Stimulated activated CD4-positive, alpha-beta T cell treated with anti-CD3 and anti-CD28 coated beads, Interleukin-1b, Interleukin-23, amount 100 ng/mL, for 1 hour (primary cell): ENCODE measurements at places on chromosomes 4 and X.

DNA sequence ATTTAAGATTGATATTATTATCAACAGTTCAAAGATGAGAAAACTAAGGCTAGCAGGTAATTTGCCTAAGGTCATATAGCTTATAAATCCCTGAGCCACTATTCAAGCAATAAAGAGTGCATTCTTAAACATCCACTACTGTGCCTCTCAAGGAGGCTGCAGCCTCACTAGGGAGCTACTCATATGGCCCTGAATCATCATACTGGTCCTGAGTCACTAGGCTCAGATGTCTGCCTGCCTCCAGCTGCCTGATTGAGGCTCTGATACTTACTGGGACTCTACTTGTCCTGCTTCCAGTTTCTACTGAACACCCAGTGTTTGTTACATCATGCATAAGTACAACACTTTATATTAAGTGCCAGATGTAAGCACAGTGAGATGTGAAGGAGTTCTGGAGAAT lies 110.7 kb downstream of the AASDH start:
- no peak for DNase-seq

DNA sequence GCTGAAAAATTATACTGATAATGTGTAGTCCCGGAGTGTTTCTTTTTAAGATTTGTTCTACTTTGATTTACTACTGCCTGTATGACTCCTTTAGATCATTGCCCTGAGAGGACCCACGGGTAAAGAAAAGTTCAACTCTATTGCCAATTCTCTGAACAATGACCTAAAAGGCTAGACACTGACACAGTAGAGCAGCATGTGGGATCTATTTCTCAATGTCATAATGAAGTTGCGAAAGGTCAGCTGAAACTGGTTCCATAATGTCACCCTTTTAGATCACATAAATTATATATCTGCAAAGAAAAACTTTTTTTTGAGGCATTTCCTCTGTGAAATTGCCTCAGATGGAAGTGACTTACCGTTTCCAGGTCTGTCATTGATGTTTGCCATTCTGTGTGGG lies 67.4 kb downstream of the GLRB start:
- no peak for DNase-seq

GRCh38 chr4:152509595-152510225 lies 26.2 kb downstream of the FBXW7 start:
- no peak for DNase-seq

GRCh38 chr4:98744372-98745150 lies 86.2 kb upstream of the TSPAN5 start:
- no peak for DNase-seq

DNA sequence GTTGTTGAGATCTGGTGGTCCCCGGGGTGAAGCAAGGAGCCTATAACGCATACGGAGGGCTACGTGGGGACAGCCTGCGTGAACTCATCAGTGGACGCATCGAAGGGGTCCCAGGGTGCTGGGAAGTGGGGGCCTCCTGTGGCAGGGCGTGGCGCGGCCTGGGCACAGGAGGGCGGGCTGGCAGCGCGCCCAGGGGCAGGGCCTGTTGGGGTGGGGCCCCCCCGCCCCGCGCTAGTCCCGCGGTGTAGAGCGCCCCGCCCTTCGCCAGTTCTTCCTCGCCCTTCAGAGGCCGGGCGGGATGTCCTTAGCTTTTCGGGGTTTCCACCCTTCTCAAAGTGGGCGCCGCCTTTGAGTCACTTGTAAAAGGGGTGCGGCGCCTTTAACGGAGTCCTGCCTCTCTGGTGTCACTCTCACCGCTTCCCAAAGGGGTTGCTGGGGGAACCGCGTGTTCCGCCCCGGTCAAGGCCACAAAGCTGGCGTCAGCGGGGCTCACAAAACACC lies 632 bp downstream of the PLP2 start:
- no peak for DNase-seq

DNA sequence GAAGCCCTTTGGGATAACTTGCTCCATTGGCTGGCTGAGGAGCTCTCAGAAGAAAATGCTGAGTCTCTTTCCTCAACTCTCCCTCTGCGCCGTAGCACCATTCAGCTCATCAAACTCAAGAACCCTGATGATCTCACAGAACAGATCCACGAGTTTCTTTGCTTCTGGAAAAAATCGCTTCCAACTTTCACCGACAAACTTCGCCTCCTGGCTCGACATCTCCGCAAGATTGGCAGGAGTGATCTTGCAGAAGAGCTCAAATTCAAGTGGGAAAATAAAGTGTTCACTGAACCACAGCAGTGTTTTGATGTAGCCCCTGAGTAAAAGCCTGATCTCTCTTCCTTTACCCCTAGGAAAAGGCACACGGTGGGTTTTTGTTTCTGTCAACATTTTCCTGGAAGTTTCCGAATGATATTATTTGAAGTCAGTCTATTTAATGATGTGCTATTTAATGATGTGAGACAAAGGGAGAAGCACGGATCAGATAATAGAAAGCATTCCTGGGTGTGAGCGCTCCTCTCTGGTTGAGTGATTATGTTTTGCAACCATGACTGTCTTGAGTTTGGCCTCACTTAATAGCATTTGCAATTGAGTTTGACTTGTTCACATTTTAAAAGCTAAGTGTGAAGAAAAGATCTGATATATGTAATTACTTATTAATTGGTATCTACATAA lies 62.2 kb downstream of the DTHD1 start:
- DNase-seq: no peak

DNA sequence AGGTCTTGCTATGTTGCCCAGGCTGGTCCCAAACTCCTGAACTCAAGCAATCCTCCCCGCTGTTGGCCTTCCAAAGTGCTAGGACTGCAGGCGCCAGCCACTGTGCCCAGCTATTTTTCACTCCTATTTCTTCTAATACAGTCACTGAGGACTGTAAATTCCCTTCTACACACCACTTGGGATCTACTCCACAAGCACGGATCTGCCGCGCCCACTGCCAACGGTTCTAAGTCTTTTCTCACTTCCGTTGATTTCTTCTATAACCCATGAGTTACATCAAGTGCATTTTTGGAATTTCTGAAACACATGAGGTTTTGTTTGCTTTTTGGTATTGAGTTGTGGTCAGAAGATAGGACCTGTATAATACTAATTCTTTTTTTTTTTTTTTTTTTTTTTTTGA lies 48.6 kb downstream of the FAM53A start:
- no peak for DNase-seq

- DNase-seq: no peak
Measured at GRCh38 chrX:43969504-43970501, 3.4 kb downstream of the NDP start.

- no peak for DNase-seq
Measured at GRCh38 chr4:19224820-19225219, 1026.9 kb upstream of the SLIT2 start.

- DNase-seq: no peak
Measured at GRCh38 chr4:113659127-113659526, 102.4 kb downstream of the CAMK2D start.

GRCh38 chr4:157204634-157205244 lies 15.8 kb upstream of the GRIA2 start:
- no peak for DNase-seq

GRCh38 chrX:107396235-107396634 lies 53.2 kb upstream of the FRMPD3 start:
- no peak for DNase-seq

GRCh38 chr4:37993806-37994205 lies 33.6 kb downstream of the PTTG2 start:
- no peak for DNase-seq

DNA sequence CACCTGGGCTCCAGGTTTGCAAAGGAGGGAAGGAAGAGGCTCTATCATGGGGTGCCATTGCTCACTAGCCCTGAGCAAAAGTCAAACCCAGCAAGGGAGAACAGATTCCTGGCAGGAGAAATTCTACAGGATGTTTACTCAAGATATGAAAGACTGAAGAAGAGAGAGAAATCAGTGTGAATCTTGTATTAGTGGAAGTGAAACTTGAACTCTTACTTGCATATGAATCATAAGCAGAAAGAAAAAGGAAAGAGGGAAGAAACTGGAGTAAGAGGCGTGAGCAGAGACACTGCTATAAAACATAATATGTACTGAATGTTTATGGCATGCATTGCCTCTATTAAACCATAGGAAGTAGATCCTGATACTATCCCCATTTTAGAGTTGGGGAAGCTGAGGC lies 60.9 kb downstream of the C4orf46 start:
- DNase-seq: no peak

- no peak for DNase-seq
Measured at GRCh38 chr4:106266201-106266600, 49.8 kb downstream of the TBCK start.

DNA sequence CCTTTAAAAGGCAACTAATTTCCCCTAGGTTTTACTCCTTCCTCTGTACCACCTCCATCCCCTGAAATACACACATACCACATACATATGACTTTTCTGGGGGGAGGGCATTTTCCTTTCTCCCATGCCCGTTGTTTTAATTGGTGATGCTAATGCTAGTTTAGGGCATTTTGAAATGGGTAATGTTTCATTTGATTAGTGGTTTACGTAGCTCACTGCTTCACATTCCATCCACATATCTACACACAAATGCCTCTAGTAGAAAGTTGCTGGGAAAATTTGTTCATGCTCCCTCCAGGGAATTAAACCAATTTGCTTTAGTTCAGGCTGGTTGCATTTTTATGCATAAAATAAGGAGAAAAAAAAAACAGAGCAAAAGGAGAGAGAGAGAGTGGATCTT lies 231.2 kb downstream of the FRAS1 start:
- DNase-seq: no peak

DNA sequence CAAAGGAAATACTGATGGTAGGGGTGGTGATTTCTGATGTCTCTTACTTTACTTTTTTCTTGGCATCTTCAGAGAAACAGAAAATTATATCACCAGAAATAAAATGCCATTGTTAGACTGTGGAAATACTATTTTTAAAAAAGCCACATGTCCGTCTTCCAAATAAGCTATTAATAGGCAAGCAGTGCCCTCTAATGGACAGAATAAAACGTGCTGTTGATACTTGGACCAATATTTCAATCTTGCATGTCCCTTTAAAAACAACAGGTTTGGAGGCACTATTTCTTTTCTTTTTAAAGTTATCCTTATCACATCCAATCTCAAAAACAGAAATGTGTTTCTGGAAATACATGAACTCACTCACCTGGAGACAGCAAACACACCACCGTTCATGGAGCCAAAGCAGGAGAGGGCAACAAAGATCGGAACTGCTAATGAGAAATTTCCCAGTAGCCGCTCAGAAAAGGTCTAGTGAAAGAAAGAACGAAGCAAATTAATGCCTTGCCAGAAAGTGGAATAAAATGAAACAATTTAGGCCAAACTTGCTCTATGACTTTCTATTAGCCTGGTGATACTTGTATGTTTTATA lies 59.2 kb downstream of the SLC7A11 start:
- DNase-seq: no peak

DNA sequence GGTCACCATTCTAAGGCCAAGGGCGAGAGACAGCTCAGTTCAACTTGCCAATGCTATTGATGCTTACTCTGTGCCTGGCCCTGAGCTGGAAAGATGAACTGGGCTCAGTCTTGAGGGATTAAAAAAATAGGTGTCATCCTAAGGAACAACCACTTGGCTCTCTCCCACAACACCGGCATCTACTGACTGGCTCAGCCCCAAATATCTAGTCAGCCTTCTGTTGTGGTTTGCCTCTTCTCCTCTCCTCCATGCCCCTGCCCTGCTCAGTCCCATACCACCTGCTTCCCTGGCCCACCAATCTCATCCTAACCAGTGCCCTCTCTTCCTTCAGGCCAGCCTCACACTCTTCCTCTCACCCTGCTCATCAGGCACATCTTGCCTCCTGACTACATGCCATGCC lies 29.6 kb downstream of the KDM5C start:
- DNase-seq: no peak
